ENCODE measurements at places on chromosomes 7 and 10. TPM values are rescaled to one million over a fixed set of nuclear protein-coding genes. Genes with fewer than 3 reads are reported as not detected.

GRCh38 chr7:118758582-118758981, 534.1 kb downstream of the ANKRD7 start:
- H3K4me3 ChIP-seq = no peak overlapping the region
- H3K36me3 ChIP-seq = no peaks in the 10 kb centered on the region
- H3K27me3 ChIP-seq = no peaks in the 10 kb centered on the region

Gene CALHM1
- total RNA-seq = not detected

DNA sequence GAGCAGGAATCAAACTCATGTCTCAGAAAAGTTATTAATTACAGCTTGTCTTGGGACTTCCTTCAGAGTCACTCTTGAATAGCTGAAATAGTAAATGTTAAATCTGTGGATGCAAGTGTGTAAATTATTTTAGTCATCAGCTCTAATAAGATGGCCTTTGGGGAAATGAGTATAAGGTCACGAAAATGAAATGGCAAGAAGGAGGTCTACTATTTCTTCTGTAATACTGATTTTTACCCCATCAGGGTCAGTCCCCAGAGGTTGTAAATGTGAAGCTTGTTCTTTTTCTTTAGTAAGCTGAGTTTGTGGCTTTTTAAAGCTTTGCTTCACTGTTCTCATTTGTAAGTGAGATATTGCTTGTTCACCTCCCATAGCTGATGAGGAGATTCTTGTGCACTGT, 63.9 kb downstream of the GBF1 start:
- H3K4me3 ChIP-seq = no peak overlapping the region
- no peak overlapping the region for H3K27ac ChIP-seq
- no peaks in the 10 kb centered on the region for H3K27me3 ChIP-seq
- no peak for DNase-seq
- no peaks in the 10 kb centered on the region for H3K4me1 ChIP-seq
- no peaks in the 10 kb centered on the region for H3K36me3 ChIP-seq

Gene CC2D2B
- 0.14 TPM for total RNA-seq

Gene SERPINE1
- 0.48 TPM for total RNA-seq

DNA sequence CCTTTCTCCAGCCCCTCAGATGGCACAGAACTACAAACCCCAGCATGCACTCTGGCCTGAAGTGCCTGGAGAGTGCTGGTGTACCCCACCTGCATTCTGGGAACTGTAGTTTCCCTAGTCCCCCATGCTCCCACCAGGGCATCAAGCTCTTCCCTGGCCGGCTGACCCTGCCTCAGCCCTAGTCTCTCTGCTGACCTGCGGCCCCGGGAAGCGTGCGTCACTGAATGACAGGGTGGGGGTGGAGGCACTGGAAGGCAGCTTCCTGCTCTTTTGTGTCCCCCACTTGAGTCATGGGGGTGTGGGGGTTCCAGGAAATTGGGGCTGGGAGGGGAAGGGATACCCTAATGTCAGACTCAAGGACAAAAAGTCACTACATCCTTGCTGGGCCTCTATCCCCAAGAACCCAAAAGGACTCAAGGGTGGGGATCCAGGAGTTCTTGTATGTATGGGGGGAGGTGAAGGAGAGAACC, 2.1 kb downstream of the NOS3 start:
- DNase-seq = no peak
- no peaks in the 10 kb centered on the region for H3K36me3 ChIP-seq
- H3K4me1 ChIP-seq = peaks cover 41% of the 10 kb centered on the region
- no peak overlapping the region for H3K4me3 ChIP-seq

GRCh38 chr10:75209086-75209920, 1.3 kb upstream of the VDAC2 start:
- H3K27me3 ChIP-seq = no peaks in the 10 kb centered on the region
- peaks cover 18% of the 10 kb centered on the region for H3K36me3 ChIP-seq
- H3K4me3 ChIP-seq = peak overlapping the region; percentile 97
- peak overlapping the region; percentile 100 for H3K27ac ChIP-seq

DNA sequence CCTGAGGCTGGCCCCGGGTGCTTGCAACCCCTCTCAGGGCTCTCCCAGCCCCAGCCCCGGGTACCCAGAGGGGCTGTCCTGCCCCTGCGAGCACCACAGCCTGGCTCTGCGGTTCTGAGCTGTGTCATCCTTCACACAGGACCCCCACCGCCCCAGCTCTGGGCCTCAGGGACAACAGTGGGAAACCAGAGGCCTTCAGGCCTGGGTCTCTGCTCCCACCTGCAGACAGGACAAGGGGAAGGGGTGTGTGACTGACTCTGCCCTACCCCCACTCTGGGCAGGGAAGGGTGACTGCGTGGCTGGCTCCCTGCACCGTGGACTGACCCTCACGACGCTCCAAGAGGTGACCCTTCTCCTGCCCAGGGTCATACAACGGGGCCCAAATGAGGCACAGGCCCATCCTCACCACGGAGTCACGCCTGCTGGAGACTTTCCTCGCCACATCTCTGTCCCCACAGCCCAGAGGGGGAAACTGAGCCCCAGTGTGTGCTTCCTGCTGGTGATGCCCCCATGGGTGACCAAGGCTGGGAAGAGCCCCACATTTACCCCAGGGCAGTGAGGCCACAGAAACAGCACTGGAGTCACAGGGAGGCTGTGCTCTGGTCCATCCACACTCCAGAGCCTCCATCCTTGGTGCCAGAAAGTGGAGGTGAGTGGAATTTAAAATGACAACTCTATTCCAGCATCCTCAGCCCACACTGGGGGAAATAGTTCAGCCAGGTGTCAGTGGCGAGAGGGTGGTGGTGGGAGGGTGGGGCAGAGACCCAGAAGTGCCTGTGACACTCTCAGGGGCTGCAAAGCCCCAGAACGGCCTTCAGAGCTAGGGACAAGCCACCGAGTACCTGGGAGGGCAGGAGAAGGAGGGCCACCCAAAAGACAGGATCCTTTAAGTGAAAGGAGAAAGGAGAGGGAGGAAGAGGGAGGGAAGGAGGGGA, 13.6 kb downstream of the CAMK2B start:
- DNase-seq = no peak
- no peak overlapping the region for H3K4me3 ChIP-seq
- no peaks in the 10 kb centered on the region for H3K36me3 ChIP-seq
- no peak overlapping the region for H3K27ac ChIP-seq

Gene AKR1C2
- total RNA-seq = not detected

GRCh38 chr7:128849156-128849515, 13.5 kb upstream of the ATP6V1F start:
- no peaks in the 10 kb centered on the region for H3K27me3 ChIP-seq
- no peak overlapping the region for H3K4me3 ChIP-seq

GRCh38 chr7:46633200-46633599, 712.1 kb upstream of the IGFBP3 start:
- no peaks in the 10 kb centered on the region for H3K4me1 ChIP-seq
- H3K4me3 ChIP-seq = no peak overlapping the region
- no peak overlapping the region for H3K27ac ChIP-seq
- H3K36me3 ChIP-seq = no peaks in the 10 kb centered on the region

DNA sequence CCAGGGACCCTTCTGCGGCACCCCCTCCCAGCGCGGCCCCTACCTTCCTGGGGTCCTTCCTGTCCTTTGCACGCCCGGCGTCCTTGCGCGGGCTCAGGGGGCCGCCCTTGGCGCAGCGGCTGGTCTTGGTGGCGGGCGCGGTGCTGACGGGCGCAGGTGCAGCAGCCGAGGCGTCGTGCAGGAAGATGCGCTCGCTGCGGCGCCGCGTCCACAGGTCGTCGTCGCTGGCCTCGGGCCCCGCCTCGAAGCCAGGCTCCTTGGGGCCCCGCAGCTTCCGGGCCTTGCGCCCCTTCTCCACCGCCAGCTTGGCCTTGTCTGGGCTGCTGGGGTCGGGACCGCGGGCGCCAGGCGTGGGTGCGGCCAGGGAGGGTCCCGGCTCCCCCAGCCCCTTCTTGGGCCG, 49.8 kb downstream of the SLC29A4 start:
- no peak overlapping the region for H3K4me3 ChIP-seq
- peaks cover 29% of the 10 kb centered on the region for H3K36me3 ChIP-seq
- H3K27me3 ChIP-seq = no peaks in the 10 kb centered on the region
- H3K27ac ChIP-seq = no peak overlapping the region
- no peak for DNase-seq
- peaks cover 35% of the 10 kb centered on the region for H3K4me1 ChIP-seq

GRCh38 chr10:42707234-42707633, 68.9 kb upstream of the ZNF33B start:
- no peak overlapping the region for H3K4me3 ChIP-seq
- H3K36me3 ChIP-seq = no peaks in the 10 kb centered on the region
- no peak for DNase-seq
- H3K27me3 ChIP-seq = no peaks in the 10 kb centered on the region
- no peaks in the 10 kb centered on the region for H3K4me1 ChIP-seq

- peaks cover 14% of the 10 kb centered on the region for H3K27me3 ChIP-seq
- no peaks in the 10 kb centered on the region for H3K36me3 ChIP-seq
Observed at GRCh38 chr10:133159950-133160825, at the start of gene KNDC1. TSS of gene KNDC1 (plus strand) at chr10:133160219. CDS start at chr10:133160468, 249 bp downstream.

GRCh38 chr10:1268831-1269230, 212.6 kb downstream of the WDR37 start:
- no peak for DNase-seq
- no peak overlapping the region for H3K27ac ChIP-seq
- H3K36me3 ChIP-seq = no peaks in the 10 kb centered on the region
- H3K4me1 ChIP-seq = no peaks in the 10 kb centered on the region
- H3K4me3 ChIP-seq = no peak overlapping the region
- no peaks in the 10 kb centered on the region for H3K27me3 ChIP-seq

- no peaks in the 10 kb centered on the region for H3K36me3 ChIP-seq
- no peak overlapping the region for H3K27ac ChIP-seq
- no peak for DNase-seq
- no peaks in the 10 kb centered on the region for H3K27me3 ChIP-seq
- no peak overlapping the region for H3K4me3 ChIP-seq
Observed at GRCh38 chr10:124220547-124220946, 127.1 kb upstream of the CHST15 start.

- no peaks in the 10 kb centered on the region for H3K4me1 ChIP-seq
- no peak overlapping the region for H3K4me3 ChIP-seq
- DNase-seq = no peak
- H3K27ac ChIP-seq = no peak overlapping the region
Observed at GRCh38 chr10:128610113-128610512, 483.9 kb upstream of the MKI67 start.

DNA sequence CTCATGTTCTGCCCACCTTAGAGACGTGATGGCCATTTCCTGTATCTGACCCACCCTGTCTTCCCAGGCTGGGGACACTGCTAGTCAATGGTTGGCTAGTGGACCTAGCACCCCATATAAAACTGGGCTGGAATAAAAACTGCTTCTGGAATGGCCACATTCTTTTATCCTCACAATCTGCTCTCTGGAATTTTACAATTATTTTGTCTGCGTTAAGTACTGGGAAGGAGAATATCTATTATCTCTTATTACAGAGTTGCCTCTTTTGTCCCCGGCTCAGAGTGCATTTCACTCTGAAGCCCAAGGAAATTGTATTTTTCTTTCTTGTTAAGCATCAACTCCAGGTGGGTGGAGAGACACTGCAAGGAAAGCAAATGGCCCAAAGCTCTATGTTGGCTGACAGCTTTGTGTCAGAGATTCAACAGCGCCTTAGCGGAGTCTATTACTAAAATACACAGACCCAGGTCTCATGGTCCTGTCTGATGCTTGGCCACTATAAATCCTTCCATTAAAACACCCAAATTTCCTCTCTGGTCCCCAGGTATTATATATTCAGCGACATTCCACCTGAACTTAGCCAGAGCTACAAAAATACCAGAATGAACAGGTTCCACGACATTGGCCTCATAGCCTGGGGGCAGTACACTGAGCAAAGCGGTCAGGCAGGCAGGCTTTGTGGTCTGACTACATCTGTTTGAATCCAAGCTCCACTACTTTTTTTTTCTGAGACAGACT, 121.7 kb downstream of the PRPF18 start:
- no peak overlapping the region for H3K27ac ChIP-seq
- H3K4me3 ChIP-seq = no peak overlapping the region
- DNase-seq = no peak
- no peaks in the 10 kb centered on the region for H3K27me3 ChIP-seq
- peaks cover 14% of the 10 kb centered on the region for H3K4me1 ChIP-seq

DNA sequence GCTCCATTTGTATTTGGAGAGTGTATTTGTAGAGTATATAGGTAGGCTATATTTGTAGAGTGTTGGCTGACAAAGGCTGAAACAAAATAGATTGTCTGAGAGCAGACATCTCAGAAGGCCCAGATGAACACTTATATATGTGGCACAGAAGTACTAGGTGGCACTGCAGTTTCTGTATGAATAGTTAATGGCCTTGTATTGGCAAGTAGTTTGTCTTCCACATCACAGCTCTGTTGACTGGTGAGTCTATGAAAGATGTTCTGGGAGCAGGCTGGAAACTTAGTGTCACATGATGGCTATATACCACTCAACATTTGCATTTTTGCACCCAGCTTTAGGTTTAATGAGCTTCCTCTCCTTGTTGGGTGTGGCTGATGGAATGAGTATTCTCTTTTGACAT, 51.9 kb downstream of the CCNY start:
- H3K4me1 ChIP-seq = no peaks in the 10 kb centered on the region
- H3K4me3 ChIP-seq = no peak overlapping the region
- H3K27me3 ChIP-seq = no peaks in the 10 kb centered on the region
- no peak for DNase-seq

- H3K36me3 ChIP-seq = no peaks in the 10 kb centered on the region
- no peaks in the 10 kb centered on the region for H3K4me1 ChIP-seq
- no peak for DNase-seq
- no peak overlapping the region for H3K4me3 ChIP-seq
Observed at GRCh38 chr7:133560900-133561299, 308.0 kb downstream of the EXOC4 start.

Gene NOS3
- total RNA-seq = 5.9 TPM

GRCh38 chr7:133698127-133698526, 429.0 kb upstream of the LRGUK start:
- H3K27me3 ChIP-seq = no peaks in the 10 kb centered on the region
- DNase-seq = no peak
- no peak overlapping the region for H3K4me3 ChIP-seq
- no peaks in the 10 kb centered on the region for H3K36me3 ChIP-seq
- H3K4me1 ChIP-seq = peaks cover 10% of the 10 kb centered on the region

DNA sequence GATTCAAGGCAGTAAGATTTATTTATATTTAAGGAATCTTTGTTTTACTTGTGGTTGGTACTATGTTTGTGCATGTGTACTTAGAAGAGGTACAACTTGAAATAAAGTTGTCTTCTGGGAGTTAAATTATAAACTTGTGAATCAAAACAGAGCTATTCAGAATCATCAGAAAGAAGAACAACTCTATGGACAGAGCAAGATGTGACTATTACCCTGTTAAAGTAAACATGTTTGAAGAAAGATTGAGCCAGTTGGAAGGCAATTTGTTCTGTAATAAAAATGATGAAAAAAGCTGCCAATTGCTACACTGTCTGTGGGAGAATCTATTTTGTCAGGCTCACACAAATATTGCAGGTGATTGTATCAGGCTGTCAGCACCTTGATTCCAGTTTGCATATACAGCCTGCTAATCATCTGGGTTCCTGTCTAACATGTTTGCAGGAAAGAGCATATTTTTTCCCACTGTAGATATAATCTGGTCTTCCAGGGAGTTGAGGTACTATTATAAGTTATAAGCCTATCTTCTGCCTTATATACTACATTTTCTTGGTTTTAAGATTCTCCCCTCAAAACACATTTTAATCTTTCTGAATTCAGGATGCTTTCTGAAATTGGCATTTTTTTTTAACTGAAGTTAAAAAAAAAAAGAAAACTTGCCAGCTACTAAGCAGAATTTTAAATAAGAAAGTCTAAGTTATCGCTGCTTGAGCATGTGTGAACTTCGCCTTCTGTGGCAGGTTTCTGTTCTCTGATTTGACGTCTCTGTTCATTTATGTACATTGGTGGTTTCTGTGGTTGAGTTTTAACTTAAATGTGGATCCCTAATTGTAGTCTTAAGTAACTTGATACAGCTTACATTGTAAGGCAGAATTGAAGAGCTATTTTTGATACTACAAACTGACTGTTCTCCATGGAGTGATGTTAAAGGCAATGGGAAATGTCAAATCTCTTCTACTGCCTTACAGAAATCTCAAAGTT, 46.0 kb downstream of the ZNRF2 start:
- no peak overlapping the region for H3K4me3 ChIP-seq
- peak overlapping the region; percentile 76 for H3K27ac ChIP-seq
- no peaks in the 10 kb centered on the region for H3K4me1 ChIP-seq
- DNase-seq = no peak

Gene ZNF736
- total RNA-seq = 22.7 TPM
